ENCODE measurements at places on chromosomes 12 and 14.

DNA sequence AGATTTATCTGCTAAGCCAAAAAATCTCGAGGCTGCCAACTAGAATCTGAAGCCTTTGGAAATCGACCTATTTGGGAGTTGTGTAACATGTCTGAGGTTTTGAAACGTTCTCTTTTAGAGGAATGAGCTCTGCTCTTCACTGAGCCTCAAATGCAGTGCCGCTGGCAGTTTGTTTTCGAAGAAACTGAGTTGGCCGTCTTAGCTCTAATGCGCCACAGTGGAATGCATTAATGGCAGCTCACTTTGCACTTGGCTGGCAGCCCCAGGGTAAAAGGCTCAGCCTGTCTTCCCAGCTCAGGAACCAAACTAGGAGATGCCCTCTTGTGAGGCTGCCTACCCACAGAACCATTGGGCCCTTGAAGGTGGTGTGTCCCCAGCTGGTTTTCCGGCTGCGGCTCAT, 53.8 kb downstream of the SFSWAP start:
- DNase-seq = no peak

GRCh38 chr12:4153343-4153892, 120.1 kb upstream of the CCND2 start:
- DNase-seq = no peak

DNA sequence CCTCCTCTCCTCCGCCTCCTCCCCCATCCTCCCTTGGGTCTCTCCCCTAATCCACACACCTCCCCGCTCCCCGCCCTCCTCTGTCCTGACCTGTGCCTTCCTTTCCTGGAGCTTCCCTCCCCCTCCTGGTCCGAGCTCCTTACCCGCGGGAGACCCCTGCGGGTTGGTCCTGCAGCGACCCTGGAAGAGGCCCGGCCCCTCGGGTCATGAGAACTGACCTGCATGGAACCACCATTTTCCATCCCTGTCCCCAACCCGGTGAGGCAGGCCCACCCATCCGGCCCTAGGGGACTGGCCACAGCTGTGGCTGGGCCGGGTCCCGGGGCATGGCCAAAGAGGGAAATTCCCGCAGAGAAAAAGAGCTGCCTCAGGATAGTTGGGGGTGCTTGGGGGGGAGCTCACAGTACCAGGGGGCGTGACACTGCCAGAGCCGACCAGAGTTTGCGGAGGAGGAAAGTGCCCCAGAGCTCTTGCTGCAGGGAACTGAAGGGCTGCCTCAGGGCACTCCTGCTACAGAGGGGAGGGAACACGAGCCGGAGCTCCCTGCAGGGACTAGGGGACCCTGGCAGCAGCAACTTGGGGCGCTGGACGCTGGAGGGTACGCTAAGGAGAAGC, 613 bp downstream of the ARHGEF40 start:
- no peak for DNase-seq

GRCh38 chr14:38884109-38884508, 218.9 kb downstream of the SEC23A start:
- DNase-seq = no peak

DNA sequence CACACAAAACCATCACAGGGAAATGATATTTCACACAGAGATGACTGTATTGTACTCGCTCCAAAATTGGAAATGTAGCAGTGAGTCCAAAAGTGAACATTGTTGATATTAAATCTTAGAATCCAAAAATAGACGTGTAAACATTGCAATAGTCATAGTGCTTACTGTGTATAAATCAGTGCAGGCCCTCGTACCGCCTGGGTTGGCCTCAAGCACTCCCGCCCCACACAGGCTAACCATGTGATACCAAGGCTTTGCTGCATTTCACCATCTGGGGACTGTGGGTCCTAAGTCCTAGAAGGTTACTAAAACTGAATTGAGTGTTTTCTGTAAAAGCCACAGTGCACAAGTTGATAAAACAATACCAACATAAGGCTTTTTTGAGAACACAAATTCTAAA, 107.3 kb downstream of the PPP2R5E start:
- DNase-seq = no peak

- DNase-seq = no peak
These were observed 265.0 kb upstream of the LRIG3 start for GRCh38 chr12:59185295-59185694.

DNA sequence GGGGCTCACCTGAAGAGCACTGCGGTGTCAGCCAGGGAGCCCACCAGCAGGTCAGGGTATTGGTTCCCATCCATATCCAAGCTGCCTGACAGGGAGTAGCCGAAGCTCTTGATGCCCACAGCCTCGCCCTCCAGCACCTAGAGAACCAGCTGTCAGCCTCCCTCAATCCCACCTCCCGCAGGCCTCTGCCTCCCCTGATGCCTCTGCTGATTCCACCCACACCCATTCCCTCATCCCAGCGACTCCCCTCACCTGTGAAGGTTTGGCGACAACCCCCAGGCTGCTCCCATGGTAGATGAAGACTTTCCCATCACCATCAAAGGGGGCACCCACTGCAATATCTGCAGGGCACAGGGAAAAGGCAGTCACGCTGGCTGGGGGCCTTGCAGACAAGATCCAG, 10.0 kb downstream of the ITGA7 start:
- DNase-seq = no peak

DNA sequence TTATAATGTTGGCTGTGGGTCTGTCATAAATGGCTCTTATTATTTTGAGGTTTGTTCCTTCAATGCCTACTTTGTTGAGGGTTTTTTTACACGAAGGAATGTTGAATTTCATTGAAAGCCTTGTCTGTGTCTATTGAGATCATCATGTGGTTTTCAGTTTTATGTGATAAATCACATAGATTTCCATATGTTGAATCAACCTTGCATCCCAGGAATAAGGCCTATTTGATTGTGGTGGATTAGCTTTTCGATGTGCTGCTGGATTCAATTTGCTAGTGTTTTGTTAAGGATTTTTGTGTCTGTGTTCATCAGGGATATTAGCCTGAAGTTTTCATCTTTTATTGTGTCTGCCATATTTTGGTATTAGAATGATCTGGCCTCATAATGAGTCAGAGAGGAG, 27.6 kb downstream of the SLC2A13 start:
- DNase-seq = no peak

DNA sequence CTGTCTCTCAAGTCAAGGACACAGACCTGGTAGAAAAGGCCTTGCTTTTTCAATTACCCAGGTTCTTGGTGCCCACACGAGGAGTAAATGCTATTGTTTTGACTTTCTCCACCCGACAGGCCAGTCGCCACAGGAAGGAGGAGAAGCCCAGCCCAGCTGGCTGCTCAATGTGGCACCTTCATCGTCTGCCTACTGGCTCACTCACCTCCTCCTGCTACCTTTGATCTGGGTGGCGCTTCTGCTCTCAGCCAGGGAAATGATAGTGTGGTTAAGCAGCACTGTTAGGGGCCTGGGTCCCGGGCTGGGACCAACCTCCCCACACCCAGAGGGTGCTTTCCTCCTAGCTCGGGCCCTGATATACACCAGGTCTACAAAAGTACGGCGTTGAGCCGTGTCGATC, 75.0 kb upstream of the FZD10 start:
- no peak for DNase-seq

GRCh38 chr12:65977384-65977783, 153.1 kb downstream of the HMGA2 start:
- DNase-seq = no peak

- DNase-seq = no peak
These were observed 421.8 kb upstream of the PDE3A start for GRCh38 chr12:19946550-19946949.

DNA sequence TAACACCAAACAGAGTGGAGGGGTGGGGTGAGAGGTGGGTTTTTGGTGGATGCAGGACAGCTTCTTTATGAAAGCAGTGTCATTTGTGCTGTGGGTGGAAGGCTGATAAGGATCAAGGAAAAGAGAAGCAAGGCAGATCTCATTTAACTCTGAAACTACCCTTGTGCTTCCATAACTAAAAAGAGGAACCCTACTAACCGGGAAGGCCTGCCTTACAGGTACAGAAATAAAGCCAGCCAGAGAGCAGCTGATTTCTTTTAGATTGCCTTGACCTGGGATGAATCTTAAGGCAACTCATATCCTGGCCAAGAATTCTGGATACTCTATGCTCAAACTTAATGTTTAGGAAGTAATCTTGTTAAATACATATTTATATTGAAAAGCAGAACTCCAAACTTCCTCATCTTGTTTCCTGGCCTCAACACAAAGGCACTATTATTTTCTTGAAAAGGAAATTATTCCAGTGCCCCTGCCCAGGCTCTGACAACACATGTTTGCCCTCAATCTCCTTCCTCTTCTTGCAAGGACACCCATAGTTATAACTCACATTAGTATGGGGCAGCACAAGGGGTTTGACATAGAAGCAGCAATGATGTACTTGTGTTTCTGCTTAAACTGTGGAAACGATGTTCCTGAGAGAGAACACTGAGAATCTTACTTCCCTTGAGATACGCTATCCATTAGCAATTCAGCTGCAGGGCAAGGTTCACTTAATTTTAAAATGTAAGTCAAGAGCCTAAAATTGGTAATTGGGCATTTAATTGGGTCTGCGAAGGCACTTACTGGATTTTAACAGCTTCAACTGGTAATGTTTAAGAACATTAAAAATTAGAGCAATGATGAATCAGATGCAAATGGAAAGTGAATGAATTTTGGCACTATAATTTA, 173.7 kb downstream of the STXBP6 start:
- peak; percentile 34 for DNase-seq

DNA sequence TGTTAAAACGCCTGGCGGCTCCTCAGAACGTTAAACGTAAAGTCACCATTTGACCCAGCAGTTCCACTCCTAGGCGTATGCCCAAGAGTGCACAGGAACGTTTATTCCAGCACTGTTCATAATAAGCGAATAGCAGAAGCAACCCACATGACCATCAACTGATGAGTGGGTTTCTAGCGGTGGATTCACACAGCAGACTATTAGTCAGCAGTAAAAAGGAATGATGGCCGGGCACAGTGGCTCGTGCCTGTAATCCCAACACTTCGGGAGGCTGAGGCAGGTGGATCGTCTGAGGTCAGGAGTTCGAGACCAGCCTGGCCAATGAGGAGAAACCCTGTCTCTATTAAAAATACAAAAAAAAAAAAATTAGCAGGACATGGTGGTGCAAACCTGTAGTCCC, 22.4 kb upstream of the FBRSL1 start:
- DNase-seq = no peak

GRCh38 chr12:75666939-75667334, 155.5 kb upstream of the KRR1 start:
- no peak for DNase-seq

DNA sequence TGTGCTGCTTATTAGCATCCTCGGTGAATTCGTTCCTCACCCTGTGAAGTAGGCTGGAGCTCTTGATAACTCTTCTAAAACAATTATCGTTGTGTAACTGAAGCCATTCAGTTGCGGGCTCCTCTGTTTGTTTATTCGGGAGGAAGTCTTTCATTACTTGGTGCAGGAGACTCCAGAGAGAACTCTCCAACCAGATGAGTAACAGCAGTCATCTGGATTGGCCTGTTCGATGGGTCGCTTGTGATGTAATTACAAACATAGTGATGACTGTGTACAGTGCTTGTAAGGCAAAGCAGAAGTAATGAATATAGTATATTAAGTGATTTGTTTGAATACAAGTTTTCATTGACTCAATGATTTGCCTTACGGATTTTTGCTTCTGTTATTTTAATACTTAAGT, 10.9 kb downstream of the ATP6V0A2 start:
- no peak for DNase-seq

GRCh38 chr14:103190741-103191140, 67.5 kb downstream of the TNFAIP2 start:
- DNase-seq = no peak

GRCh38 chr14:94303111-94303510, 10.0 kb upstream of the SERPINA10 start:
- DNase-seq = no peak

GRCh38 chr12:131621701-131622421, 89.0 kb upstream of the SFSWAP start:
- DNase-seq = no peak

GRCh38 chr12:65634626-65635331, 189.5 kb upstream of the HMGA2 start:
- no peak for DNase-seq

DNA sequence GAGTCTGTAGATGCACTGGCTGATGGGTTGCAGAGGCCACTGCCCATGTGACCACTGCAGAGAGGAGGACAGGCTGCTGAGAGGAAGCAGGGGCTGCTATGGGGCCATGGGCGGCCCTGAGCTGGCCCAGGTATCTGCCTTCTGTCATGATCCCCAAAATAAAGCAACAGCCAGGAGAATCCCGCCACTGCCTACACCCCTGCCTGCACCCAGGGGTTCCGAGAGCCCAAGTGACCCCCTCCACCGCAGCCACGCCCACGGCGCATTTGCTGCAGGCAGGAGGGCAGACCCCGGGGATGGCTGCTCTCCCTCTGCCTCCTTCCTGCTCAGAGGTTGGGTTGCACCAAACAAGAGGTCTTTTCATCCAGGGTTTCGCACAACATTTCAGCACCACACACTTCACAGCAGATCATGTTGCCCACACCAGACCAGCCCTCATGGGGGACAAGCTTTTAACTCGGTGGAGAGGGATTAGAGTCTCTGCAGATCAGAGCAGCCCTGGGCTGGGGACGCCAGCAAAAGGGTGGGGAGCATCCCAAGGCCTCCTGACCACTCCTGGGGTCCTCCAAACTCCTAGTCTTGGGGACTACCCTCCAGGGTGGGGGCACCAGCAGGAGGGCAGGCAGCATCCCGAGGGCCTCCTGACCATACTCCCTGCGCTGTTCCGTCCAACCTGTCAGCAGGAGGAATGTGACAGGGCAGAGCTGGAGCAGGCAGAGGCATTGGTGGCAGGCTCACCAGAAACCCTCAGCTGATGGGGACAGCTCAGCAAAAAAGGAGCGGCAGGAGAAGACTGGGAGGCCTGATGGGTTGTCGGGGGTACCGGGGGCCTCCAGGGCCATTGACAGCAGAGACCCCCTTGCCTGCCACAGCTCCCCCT, 14.1 kb downstream of the CCDC85C start:
- DNase-seq = no peak

GRCh38 chr14:74978416-74978947, 23.1 kb upstream of the PGF start:
- DNase-seq = no peak

DNA sequence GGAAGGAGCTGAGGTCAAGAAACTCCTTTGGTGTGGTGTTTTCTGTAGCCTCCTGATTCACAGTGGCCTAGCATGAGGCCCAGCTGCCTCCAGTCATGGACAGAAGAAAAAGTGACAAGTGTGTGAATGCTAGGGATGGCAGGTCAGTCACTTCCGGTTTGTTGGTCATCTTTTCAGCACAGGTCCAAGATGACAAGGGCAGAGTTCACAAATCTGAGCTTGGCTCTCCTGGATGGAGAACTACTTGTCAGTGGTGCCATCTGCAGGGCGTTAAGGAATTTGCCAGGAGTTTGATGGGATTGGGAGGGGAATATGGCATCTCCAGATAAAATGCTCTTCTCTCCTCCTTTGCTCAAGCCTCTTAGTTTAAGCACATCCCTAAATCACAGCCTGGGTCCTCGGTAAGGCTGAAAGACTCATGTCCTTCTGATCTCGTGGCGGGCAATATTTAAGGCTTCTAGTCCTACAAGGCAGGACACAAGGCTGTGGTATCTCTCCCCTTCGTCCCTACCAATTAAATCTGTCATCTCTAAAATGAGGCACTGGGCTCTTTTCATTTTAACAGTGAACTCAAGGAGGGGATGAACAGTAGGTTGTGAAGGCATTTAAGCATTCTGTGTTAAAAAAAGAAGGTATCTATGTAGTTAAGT, 10.0 kb downstream of the TUBA1B start:
- DNase-seq = no peak
